NCI-H2029 (cell line): ENCODE measurements at places on chromosomes 5 and 9.
A peak's percentile ranks its signal among the peaks of the same experiment; 100 is the strongest.

- peak; percentile 31 for DNase-seq
These were observed 57.6 kb downstream of the DPYSL3 start for GRCh38 chr5:147452165-147452811.

DNA sequence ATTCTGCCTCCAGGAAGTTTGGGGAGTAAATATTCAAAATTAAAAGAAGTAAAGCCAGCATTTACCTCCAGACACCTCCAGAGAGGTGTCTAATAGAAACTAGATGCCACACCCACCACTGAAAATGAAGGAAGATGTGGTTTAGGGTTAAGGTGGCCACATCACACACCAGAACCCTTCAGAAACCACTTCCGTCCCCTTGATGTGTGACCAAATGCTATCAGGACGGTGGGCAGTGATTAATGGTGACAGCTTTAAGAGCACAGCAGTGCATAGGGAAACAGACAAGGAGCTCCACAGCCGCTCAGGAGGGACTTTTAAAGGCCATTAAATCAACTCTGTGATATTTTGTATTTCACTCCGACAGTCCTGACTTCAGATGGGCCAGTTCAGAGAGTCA is 295.2 kb downstream of the BRINP1 start:
- no peak for DNase-seq

- DNase-seq, result no peak
These were observed 19.5 kb downstream of the BTNL9 start for GRCh38 chr5:181059297-181060230.

GRCh38 chr5:11062397-11062796 is 301.4 kb upstream of the DAP start:
- DNase-seq, result no peak
